ENCODE measurements at places on chromosomes 7 and 10. TPM values are rescaled to one million over a fixed set of nuclear protein-coding genes. Genes with fewer than 3 reads are reported as not detected.

GRCh38 chr7:101084865-101085161 is 468 bp upstream of the TRIM56 start:
- H3K27ac ChIP-seq: no peak overlapping the region
- no peak overlapping the region for H3K4me3 ChIP-seq
- peaks cover 3% of the 10 kb centered on the region for H3K27me3 ChIP-seq
- DNase-seq: no peak
- peaks cover 10% of the 10 kb centered on the region for H3K4me1 ChIP-seq

DNA sequence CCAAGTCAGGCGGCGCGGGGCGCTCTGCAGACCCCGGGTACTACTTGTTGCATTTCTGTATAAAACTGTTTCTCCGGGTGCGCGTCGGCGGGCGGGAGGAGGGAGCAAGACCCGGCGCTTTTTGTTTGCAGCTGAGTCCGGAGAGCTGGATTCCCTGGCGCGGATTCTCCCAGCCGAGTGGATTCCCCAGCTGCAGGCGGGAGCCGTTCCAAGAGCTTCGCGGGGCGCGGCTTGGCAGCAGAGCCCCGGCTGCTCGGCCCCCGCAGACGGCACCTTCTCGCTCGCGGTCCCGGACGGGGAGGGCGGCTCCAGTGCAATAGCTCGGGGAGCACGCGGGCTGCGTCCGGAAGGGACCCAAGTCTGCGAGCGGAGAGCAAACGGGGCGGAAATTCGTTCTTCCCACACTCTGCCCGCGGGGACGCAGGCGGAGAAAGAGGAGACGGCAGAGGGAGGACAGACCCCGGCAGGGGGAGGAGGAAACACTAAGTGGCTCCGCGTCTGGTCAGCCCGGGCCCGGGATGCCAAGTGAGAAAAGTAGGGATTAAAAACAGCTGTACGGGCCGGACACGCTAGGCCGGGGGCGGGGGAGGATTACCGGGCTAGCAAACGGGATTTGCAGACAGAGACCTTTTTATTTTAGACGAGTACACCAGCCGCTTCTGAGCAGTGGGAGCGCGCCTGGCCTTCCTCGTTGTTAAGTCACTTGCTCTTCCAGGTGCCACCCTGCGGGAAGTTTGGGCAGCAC is at the start of gene TRIL:
Gene TRIL (minus strand): TSS at position 96 of the 745 bp plus-strand sequence. CDS start 284 bp downstream, outside the sequence.
- no peaks in the 10 kb centered on the region for H3K36me3 ChIP-seq
- peaks cover 9% of the 10 kb centered on the region for H3K27me3 ChIP-seq
- DNase-seq: peak; percentile 43
- peaks cover 9% of the 10 kb centered on the region for H3K4me1 ChIP-seq
- H3K27ac ChIP-seq: no peak within 1 kb of the TSS
- peak within 1 kb of the TSS; percentile 84 for H3K4me3 ChIP-seq

GRCh38 chr10:73576890-73577591 is 14.1 kb downstream of the USP54 start:
- H3K27me3 ChIP-seq: no peaks in the 10 kb centered on the region
- H3K27ac ChIP-seq: no peak overlapping the region
- no peak for DNase-seq
- H3K4me3 ChIP-seq: no peak overlapping the region
- H3K36me3 ChIP-seq: peaks cover 17% of the 10 kb centered on the region
- H3K4me1 ChIP-seq: peaks cover 16% of the 10 kb centered on the region

GRCh38 chr7:33040803-33041516 is 21.6 kb downstream of the NT5C3A start:
- H3K4me1 ChIP-seq: peaks cover 17% of the 10 kb centered on the region
- H3K27ac ChIP-seq: no peak overlapping the region
- DNase-seq: no peak
- no peaks in the 10 kb centered on the region for H3K27me3 ChIP-seq

DNA sequence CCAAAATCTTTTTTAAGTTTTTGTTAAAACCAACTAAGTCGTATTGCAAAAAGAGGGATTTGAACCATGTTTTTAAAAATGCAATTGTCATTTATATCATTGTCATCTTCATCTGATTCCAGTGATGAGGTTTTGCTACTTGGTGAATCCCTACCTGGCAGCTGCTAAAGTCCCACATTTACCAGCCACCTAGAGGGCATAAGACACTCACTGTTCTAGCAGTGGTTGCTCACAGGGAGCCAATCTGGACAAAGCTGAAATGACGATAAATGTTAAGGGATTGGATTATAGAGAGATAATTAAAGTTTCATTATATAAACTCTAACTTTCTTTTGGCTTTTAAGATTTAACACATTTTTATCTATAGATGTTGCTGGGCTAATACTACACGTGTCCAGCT is 18.7 kb downstream of the KIFBP start:
- DNase-seq: no peak
- peaks cover 4% of the 10 kb centered on the region for H3K36me3 ChIP-seq
- H3K4me1 ChIP-seq: peaks cover 5% of the 10 kb centered on the region
- H3K4me3 ChIP-seq: no peak overlapping the region

DNA sequence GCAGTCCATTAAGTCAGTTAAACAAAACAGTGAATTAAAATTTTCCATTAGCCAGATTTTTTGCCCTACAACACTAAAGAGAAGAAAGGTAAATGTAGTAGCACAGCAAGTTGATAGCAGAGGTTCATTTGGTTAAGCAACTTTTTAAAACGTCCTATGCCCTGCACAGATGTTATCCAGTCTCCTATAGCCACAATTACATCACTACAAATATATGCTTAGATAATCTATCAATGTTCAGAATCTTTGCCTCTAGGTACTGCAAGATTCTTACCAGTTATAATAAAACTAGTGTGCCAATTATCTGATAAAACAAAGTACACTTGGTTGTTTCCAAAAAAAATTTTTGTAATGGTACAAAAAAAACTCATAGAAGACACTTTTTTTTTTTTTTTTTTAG is 175.5 kb upstream of the MYO3A start:
- no peak overlapping the region for H3K4me3 ChIP-seq
- H3K4me1 ChIP-seq: peaks cover 3% of the 10 kb centered on the region

GRCh38 chr10:72847681-72848080 is 45.9 kb upstream of the OIT3 start:
- no peak overlapping the region for H3K4me3 ChIP-seq
- peaks cover 1% of the 10 kb centered on the region for H3K27me3 ChIP-seq
- no peak overlapping the region for H3K27ac ChIP-seq
- no peak for DNase-seq

DNA sequence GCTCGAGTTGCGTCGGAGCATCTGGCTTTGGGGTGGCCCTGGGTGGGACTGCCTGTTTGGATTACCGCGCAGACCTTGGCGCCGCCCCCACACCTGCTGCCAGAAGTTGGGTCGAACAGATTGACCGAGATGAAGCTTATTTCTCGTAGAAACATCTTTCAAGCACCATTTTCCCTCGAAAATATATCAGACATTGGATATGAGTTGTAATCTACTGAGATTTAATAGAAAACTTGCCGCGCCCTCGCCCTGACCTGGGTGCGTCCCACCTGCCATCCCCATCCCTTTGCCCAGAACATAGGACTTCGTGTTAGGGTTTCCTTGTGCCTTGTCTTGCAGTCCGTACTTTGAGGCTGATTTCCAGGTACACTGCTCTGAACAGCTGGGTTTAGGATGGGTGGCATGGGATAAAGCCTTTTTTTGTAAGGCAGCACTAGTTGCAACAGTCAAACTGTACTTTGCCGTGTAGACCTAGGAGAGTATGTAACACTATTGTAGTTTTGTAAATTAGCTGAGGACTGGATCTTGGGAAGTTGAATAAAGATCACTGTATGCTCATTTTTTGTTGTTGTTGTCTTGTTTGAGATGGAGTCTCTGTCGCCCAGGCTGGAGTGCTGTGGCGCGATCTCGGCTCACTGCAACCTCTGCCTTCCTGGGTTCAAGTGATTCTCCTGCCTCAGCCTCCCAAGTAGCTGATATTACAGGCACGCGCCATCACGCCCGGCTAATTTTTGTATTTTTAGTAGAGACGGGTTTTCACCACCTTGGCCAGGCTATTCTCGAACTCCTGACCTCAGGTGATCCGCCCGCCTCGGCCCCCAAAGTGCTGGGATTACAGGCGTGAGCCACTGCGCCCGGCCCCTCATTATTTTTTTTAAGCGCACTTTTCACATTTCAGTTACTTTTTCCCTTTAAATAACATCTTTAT is 978 bp downstream of the OGDH start:
- no peak for DNase-seq
- H3K4me1 ChIP-seq: peaks cover 13% of the 10 kb centered on the region
- H3K27me3 ChIP-seq: peaks cover 6% of the 10 kb centered on the region
- H3K36me3 ChIP-seq: peaks cover 5% of the 10 kb centered on the region
- H3K27ac ChIP-seq: peak overlapping the region; percentile 92

- no peak overlapping the region for H3K27ac ChIP-seq
- no peaks in the 10 kb centered on the region for H3K36me3 ChIP-seq
- H3K4me3 ChIP-seq: no peak overlapping the region
- H3K27me3 ChIP-seq: peaks cover 5% of the 10 kb centered on the region
- no peak for DNase-seq
Observed at GRCh38 chr10:72043016-72043834, 45.1 kb downstream of the SPOCK2 start.

The CRYGN gene
- not detected for total RNA-seq

The HECW1 gene
- total RNA-seq: 0.15 TPM

The SKIDA1 gene
- total RNA-seq: 5.9 TPM

DNA sequence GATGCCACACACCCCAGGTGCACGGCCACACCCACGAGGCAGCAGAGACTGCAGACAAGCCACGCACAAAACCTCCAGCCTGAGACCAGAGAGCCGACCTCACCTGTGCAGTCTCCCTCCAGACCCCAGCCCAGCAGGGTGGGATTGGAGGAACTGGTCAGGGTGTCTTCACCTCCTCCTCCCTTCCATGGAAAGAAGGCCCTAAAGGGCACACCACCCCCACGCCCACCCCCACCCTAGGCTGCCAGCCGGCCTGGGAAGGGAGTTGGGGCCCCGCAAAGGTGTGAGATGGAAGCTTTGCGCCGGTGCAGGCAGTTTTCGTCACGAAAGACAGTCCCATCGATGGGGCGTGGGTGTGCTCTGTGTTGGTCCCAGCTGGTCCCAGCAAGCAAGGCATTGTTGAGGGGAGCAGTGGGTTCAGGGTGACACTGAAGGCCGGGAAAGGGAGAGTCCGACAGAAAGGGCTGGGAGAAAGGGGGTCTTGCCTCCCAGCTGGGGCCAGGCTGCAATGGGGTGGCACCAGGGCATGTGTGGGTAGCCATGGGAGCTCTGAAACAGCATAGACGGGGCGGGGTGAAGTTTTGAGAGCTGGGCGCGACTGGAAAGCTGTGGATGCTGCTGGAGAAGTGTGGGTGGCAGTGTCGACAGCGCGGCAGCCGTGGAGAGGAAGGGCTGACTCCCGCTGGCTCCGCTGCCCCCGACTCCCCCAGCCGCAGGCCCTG is 349.2 kb downstream of the GLRX3 start:
- no peak for DNase-seq
- no peak overlapping the region for H3K4me3 ChIP-seq
- no peak overlapping the region for H3K27ac ChIP-seq
- no peaks in the 10 kb centered on the region for H3K4me1 ChIP-seq
- peaks cover 7% of the 10 kb centered on the region for H3K36me3 ChIP-seq

DNA sequence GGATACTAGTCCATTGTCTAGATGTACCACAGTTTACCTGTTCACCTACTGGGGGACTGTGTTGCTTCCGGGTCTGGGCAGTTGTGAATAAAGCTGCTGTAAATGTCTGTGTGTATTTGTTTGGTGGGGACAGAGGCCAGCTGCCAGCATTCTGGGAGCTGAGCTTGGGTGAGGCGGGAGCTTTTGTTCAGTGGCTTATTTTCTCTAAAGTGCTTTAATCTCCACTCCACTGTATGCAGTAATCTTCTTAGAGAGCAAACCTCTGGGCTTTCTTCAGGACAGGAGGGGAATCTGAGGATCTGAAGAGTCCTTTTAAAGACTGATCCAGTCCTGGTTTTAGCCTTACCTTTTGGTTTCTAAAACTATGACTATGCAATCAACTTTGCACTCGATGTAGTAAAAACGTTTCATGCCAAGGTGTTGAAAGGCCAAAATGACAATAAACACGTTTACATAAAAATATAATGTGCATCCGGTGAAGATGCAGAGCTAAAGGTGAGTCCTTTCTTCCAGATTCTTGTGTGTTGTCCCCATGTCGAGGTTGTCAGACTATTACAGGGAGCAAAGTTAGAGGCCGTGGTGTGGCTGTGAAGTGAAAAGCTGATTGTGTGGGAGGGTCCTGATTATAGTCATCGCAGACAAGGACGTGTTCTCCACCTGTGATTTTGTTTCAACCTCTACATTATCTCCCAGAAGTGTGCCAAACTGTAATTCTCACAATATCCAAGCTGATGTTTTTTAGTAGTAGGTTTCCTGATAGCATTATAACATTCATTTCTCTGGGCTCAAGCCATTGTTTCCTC is 279.8 kb downstream of the CAMK1D start:
- H3K27me3 ChIP-seq: peaks cover 2% of the 10 kb centered on the region
- no peak overlapping the region for H3K27ac ChIP-seq
- no peak overlapping the region for H3K4me3 ChIP-seq
- H3K36me3 ChIP-seq: no peaks in the 10 kb centered on the region
- no peaks in the 10 kb centered on the region for H3K4me1 ChIP-seq

DNA sequence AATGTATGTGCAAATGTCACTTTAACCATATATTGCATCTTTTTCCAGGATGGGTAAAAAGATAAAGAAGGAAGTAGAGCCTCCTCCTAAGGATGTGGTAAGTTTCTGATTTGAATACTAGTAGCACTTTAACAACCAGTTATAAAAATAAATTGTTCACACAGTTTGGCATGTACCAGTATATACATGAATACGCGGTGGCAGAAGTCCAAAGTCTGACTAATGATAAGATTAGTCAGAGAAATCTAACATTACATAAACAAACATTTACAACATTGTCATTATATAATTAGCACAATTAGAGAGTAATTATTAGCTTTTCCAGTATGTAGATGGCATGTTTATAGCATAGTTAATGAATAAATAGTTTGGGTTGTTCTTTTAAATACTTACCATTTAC is 4.1 kb downstream of the ARMC3 start:
- no peak for DNase-seq
- no peaks in the 10 kb centered on the region for H3K36me3 ChIP-seq
- H3K4me1 ChIP-seq: no peaks in the 10 kb centered on the region

The ITGB8 gene
- 0.69 TPM for total RNA-seq

The ZNF365 gene
- total RNA-seq: not detected

DNA sequence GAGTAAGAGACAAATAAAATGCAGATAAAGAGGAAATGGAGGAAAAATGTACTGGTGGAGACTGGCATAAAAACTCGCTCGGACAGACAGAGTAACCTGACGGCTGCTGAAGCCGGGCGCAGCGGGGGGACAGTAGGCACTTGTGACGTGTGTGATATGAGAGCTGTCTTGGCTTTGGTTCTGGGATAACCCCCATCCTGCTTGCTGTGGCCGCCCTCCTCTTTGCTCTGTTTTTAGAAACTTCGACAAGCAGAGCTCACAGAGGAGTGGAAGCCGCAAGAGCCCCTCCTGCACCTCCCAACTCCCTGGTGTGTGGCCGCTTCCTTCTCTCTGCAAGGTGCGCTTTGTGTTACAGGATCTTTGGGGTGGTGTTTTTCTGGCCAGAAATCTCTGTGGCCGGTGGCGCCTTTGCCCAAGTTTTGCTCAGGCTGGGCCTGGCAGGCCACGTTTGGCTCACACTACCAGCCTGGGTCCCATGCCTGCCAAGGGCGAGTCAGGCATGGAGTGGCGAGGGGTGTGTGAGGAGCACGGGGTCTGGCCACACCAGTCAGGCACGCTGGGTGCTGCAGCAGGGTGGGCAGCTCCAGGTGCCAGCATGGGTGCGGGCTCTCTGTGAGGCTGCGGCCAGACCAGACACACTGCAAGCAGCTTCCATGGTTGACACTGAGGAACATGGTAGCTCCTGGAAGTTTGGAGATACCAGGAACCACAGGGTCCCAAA is 268.0 kb downstream of the DNAJB6 start:
- peak overlapping the region; percentile 49 for H3K27ac ChIP-seq
- DNase-seq: no peak
- H3K36me3 ChIP-seq: peaks cover 18% of the 10 kb centered on the region
- H3K27me3 ChIP-seq: peaks cover 14% of the 10 kb centered on the region
- peak overlapping the region; percentile 47 for H3K4me3 ChIP-seq
